ENCODE measurements at places on chromosomes 1 and 21.

- no peak for DNase-seq
These were observed 210.6 kb downstream of the RHOU start for GRCh38 chr1:228945885-228946284.

GRCh38 chr21:39319814-39320332 lies 6.4 kb upstream of the BRWD1 start:
- no peak for DNase-seq

GRCh38 chr1:77498918-77499317 lies 183.5 kb downstream of the ZZZ3 start:
- DNase-seq: no peak

DNA sequence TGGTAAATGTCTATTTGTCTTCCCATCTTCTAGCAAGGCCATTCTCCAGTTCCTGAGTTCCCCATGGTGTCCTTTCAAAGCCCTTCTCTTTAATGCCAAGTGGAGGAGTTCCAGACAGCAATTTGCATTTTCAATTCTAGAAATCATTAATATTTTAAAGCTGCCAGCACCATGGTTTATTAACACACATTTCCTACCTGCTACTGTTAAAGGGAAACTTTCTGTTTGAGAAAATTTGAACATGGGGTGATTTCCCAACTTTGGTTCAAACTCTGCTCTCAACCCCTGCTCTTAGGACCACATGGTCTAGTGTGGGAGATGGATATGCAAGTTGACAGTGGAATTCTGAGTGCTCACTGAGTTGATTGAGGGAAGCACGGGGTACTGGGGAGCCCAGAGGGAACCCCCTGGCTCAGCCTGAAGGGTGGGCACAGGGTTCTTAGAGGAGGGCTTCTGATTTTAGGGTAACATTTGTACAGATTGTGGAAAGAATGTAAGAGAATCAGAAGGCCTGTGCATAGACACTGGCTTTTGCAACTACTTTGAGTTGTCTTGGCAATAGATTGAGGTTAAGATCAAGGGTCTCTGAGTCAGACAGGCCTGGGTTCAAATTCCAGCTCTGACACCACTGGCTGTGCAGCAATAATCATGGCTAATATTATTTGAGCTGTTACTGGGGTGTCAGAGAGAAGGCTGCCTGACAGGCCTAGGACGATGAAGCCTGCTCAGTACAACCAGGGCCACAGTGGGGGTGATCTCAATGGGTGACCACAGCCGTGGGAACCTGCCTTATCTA lies 97.8 kb downstream of the BEND5 start:
- DNase-seq: no peak

DNA sequence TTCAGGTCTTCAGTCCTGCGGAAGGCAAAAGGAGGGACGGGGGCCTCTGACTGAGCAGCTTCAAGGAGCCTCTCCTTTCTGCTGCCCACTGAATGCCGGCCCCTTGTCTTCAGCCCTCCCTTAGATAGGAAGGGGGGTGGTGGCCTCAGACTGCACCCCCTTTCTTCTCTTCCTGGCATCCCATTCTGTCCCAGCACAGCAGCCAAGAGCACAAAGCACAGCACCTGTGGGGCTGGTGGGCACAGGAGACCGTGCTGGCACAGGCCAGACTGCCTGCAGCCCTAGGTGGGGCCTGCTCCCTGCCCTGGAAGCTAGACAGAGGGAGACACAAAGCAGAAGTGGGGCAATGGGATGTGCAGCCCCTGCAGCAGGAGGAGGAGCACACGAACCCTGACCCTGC lies 1.7 kb upstream of the PAQR6 start:
- DNase-seq: no peak

GRCh38 chr1:39255222-39255621 lies 50.7 kb downstream of the MACF1 start:
- no peak for DNase-seq

DNA sequence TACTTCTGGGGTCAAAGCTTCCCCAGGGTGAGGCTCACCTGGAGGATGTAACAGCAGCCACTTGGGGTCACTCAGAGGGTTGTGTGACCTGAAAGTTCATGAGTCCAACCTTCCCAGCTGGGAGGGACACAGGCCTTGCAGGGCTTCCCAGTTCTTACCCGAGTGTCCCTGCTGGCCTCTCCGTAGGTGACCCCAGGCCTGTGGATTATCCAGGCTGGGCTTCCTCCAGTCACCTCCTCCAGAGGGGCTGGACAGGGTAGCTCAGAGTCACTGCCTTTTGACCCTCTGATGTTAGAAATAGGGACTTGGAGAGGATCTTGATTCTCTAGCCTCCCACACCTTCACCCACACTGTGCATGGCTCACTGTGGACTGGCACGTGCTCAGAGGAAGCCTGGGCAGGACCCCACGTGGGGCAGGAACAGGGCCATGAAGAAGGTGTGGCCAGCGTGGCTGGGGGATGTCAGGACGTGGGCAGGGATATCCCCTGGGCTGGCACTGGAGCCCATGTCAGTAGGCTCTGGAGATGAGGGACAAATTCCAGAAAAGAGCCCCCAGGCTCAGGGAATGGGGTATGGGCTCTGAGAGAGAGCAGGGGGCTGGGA lies 131.8 kb downstream of the ACTL8 start:
- DNase-seq: no peak

DNA sequence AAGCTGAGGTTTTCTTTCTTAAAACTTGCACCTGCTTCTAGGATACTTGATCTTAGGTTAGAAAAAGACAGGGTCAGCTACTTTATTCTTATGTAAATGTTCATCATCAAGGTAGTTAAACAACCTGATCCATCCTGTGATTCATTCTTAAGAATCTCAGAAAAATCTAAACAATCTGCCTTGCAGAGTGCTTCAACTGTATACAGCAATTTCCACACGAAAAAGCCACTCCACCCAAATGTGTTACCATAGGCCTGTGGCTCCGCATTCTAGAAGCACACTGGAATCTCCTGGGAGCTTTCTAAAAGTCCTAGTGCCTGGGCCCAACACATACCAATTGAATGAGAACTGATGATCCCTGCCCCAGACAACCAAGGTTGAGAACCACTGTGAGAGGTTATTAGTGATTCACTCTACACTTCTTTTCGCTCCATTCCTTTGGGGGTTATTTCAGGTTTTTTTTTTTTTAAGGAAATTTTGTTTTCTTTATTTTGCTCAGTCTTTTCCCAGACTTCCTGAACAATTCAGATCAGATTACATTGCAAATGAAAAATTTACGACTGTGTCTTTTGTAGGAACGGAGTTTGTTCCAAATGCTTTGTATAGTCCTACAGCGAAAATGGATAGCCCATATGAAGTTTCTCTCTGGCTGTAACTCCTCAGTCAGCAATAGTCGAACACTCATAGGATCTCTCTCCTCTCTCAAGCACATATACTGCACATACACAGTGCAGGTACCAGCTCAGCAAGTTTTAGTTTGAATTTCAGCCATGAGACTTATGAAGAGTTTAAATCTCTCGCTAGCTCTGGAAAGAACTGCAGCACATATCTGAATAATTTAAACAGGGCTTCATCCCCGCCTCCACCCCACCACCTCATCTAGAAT lies 16.1 kb downstream of the SMYD2 start:
- no peak for DNase-seq

DNA sequence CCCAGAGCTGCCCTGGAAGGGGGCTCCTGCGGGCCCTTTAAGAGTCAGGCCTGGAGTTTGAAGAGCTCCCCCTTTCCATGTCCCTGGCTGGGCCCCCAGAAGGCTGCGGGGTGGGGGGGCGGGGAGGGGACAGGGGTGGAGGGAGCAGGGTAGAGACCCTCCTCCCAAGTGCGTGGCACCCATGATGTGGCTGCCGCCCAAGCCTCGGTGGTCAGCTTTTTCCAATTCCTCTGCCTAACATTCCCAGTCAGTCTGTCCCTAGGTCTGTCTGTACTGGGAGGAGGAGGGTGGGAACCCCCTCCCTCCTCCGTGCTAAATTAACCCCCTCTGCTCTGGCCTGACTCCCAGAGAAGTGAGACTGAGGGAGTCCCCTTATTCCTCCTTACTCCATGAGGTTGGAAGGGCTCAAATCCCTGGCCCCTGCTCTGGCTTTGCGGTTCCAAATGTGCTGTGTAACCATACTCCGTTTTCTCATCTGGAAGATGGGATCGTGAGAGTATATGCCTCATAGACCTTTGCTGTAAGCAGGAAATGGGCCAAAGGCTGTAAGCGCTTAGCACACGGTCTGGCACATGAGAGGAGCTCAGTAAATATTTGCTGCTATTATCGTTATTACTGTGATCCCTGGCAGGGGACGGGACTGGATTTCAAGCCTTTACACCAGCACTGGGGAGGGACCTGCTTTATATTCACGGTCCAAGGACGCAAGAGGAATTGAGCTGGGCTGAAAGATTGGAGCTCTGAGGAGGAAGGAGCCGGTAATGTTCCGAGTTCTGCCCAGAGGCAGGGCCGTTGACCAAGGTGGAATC lies 658 bp upstream of the COL16A1 start:
- peak; percentile 16 for DNase-seq

DNA sequence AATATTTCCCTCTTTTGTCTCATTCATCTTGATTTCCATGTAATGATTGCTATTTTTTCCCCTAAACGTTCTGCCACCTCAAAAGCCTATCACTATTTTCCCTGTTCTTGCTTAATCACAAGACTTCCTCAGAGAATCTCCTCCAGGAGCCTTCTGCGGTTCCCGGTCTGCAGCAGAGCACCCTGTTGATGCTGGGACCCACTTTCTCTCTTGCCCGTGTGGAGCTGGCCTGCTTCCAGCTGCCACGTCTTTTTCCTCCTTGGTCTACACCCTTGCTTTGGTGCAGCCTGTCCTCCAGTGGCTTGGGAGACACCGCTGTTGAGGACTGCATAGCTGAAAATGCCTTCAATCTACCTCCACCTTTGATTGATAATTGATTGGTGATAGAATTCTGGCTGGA lies 70.0 kb upstream of the COA6 start:
- DNase-seq: no peak

- DNase-seq: no peak
These were observed 1.4 kb upstream of the ABCA4 start for GRCh38 chr1:94122201-94122970.

DNA sequence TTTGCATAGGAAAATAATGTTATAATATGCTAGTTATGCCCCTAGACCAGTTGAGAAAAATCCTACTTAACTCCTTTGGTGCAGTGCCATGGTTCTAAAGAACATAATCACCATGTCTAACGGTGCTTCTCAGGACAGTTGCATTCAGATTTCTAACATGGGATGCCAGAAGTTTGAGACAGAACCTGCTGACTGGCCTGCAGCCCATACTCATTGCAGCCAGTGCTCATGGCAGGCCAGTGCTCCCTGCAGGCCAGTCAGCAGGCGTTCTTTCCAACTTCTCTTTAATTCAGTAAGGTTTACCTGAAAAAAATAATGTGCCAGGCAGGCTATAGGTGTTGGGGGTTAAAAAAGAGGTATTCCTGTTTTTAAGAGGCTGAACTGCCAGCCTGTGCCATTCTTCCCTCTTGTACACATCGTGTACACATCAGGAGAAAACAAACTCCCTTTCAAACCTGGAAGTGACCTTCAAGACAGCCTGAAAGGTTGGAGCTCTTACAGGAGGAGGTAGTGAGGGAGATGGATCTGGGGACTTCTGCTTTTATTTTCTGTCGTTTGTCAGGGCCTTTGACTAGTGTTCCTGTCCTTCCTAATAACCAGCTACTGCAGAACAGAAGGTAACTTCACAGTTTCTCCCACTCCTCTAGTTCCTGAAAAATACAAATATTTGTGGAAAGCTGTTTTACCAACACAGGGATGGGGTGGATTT lies 146.0 kb upstream of the MAGI3 start:
- DNase-seq: no peak

DNA sequence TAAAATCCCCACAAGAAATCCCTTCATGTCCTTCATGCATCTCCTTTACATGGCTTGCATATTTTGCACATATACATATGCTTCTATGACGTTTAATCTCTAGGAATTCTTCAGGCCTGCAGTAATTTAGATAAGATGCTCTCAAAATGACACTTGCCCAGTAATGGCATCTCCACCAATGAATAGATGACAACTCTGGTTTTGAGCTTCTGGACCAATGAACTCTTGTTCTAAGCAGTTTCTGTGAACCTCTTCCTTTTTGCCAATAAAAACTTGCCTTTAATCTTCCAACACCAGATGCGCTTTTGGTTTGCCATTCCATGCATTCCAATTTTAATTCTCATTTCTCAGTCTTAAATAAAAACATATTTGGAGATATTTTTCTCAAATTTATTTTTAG lies 189.8 kb upstream of the OLFM3 start:
- no peak for DNase-seq

DNA sequence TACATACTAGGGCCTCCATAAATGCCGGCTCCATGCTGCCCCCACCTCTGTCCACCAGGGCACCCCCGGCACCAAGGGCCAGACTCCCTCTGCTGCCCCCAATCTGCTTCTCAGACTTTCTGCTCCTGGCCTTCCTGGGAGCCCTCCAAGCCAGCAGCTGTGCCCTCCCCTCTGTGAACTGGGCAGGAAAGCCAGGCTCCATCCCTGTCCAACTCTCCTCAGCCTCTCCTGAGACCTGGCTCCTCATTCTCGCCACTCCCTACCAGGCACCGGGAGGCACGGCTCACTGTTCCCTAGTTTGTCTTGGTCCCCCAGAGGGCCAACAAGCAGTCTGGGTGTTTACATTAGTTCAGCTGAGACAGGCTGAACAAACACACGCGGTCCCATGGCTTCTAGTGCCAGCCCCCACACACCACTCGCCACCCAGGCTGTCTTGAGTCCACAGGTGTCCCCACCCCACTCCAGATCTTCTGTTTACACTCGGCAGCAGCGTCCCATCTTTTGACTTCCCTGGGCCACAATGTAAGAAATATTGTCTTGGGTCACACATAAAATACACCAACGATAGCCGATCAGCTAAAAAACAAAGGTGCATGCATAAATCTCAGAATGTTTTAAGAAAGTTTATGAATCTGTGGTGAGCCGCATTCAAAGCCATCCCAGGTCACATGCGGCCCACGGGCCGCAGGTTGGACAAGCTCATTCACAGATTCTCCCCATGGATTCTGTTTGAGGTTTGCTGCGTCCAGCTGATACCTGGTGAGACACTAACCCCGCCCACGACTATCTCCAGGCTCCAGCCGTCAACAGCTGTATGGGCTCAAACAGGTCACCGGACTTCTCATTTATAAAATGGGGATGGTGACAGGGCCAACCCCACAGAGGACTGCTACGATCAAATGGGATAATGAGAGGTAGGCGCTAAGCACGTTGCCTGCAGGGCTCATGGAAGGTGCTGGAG lies 29.5 kb upstream of the ECE1 start:
- DNase-seq: peak; percentile 16

- DNase-seq: no peak
These were observed 42.0 kb upstream of the COL6A2 start for GRCh38 chr21:46055863-46056281.

DNA sequence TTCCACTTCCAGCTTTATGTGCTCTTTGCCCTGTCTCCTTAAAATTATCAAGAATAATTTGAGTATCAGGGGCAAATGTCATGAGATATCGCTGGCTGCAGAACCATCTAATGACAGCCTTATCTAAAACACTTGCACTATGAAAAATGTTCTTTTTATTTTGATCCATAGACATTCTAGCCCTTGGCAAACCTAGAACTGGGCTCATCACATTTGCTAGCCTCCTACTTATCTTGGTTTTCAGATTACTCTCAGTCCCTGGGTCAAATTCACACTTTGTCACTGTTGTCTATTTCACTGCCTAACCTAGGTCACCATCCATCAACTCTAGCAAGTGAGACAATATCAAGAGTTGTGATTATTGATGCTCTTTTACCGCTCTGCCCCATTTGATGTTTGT lies 59.9 kb upstream of the IPO9 start:
- DNase-seq: no peak

- no peak for DNase-seq
These were observed 214.7 kb upstream of the PTGFR start for GRCh38 chr1:78275906-78276685.

- no peak for DNase-seq
These were observed 996 bp downstream of the CNIH4 start for GRCh38 chr1:224357626-224358124.

- DNase-seq: no peak
These were observed at the start of gene FCER1G for GRCh38 chr1:161215076-161215475. FCER1G (plus strand) TSS chr1:161215295; CDS start chr1:161215322, 27 bp downstream.

Measured in NCI-H345 (cell line).